Activated CD4-positive, CD25-positive, alpha-beta regulatory T cell (primary cell): ENCODE measurements at places on chromosomes 6 and 20.

DNA sequence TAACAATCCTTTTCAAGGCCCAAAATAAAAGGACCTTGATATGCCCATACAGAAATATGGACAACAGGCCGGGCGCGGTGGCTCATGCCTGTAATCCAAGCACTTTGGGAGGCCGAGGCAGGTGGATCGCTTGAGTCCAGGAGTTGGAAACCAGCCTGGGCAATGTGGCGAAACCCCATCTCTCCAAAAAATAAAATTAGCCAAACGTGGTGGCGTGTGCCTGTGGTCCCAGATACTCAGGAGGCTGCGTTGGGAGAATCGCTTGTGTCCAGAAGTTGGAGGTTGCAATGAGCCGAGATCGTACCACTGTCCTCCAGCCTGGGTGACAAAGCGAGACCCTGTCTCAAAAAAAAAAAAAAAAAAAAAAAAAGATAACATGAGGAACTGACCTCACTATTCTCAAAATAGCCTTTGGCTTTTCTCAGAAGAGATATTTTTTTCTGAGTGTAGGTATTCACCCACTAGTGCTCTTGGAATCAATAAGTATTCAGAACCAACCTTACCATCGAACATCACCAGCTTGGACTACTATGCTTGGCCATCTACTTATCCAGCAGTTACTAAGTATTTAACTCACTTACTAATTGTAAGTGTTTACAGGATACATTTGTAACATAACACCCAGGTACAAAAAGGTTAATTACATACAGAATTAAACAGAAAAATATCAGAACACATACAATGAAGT, 99.2 kb downstream of the OR2B2 start:
- DNase-seq = no peak

DNA sequence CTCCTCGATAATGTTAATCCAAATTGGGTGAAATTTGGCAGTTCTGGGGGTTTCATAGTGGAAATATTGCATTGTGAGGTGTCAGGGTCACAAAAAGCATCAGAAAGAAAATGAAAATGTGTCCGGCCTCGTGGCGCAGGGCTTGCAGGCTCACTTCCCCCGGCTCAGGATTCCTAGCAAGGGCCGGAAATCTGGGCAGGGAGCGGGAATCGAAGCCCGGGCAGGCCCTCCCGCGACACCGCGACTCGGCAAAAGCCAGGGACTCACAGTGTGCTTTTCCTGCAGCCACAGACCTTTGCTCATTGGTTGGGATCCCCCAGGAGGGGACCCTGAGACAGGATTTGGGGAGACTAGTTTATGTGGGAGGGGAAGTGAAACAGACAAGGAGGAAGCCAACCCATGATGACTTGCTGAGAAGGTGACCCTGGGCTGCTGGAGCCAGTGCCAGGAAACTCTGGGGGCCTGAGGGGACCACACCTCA, 847 bp upstream of the CD93 start:
- no peak for DNase-seq

GRCh38 chr6:110043366-110043994, 65.4 kb downstream of the GPR6 start:
- DNase-seq = no peak

GRCh38 chr6:167492100-167492449, 167.2 kb downstream of the TTLL2 start:
- no peak for DNase-seq

GRCh38 chr6:53912661-53913060, 117.9 kb downstream of the LRRC1 start:
- no peak for DNase-seq
